ENCODE measurements at places on chromosomes 12 and 14.

- DNase-seq = no peak
These were observed 175.3 kb upstream of the CLEC14A start for GRCh38 chr14:38431156-38431555.

- no peak for DNase-seq
These were observed 76.6 kb upstream of the TMPO start for GRCh38 chr12:98438656-98439230.

GRCh38 chr14:32630701-32631100 lies 301.6 kb downstream of the AKAP6 start:
- no peak for DNase-seq

DNA sequence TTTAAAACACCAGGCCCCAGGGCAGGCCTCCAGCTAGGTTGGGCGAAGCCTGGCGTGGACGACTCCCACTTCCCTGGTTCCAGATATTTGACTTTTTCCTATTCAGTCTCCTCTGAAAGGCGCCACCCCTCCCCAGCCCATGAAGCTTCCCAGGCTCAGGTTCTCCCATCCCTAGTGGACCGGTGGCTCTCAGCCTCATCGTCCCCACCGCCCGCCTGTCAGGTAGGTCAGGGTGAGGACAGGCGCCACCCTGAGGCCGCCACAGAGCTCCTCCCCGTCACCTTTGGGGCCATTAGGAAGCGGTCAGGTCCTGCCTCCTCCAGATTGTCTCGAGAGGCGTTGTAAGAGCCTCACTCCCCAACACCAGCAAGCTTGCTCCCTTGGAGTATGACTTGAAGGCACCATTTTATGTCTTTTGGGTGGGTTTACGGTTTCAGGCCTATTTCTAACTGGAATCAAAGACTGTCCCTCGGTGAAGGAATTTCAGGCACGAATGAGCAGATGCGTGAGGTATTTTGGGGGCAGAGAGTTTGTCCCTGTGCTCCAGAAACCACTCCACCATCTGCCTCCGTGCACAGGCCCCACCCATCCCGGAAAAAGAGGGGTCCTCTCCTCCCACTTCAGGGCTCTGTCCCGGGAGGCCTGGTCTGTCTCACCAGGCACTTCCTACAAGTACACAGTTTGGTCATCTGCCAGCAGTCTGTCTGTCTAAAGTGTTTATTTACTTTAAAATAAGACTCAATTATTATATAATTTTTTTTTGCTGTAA lies 55.6 kb downstream of the TSPAN9 start:
- DNase-seq = no peak

DNA sequence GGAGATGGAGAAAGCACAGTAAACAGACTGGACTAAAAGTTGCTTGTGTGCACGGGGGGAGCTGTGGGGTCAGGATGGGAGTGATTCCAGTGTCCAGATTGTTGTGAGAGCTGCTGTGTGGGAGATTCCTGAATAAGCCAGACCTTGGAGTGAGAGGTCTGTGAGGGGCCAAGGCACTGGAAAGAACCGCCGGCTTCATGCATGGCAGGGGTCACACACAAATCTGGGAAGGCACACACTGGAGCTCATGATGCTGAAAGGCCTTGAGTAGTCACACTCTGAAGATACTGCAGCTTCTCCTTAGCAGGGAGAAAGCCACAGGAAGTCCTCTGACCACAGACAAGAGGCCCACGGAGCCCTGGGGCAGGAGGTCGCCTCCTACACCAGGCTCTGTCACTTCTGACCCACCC lies 23.1 kb downstream of the ADCY6 start:
- DNase-seq = no peak

DNA sequence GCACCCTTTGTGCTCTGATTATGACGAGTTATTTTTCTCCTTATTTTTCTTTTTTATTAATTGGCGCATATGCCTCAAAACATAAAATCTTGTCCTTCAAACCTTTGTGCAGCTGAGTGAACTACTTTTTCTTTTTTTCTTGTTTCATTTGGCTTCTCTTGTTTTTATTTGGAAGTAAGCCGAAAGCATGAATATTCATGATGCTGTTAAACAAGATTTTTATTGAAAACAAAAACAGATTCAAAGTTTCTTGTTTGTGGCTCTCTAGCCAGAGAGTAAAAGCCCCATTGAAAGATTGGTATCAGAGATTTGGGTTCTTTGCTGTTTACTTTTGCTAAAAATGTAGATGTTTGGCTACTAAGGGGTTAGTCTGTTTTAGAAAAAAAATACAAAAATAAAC lies 183.8 kb downstream of the TMEM132C start:
- no peak for DNase-seq

DNA sequence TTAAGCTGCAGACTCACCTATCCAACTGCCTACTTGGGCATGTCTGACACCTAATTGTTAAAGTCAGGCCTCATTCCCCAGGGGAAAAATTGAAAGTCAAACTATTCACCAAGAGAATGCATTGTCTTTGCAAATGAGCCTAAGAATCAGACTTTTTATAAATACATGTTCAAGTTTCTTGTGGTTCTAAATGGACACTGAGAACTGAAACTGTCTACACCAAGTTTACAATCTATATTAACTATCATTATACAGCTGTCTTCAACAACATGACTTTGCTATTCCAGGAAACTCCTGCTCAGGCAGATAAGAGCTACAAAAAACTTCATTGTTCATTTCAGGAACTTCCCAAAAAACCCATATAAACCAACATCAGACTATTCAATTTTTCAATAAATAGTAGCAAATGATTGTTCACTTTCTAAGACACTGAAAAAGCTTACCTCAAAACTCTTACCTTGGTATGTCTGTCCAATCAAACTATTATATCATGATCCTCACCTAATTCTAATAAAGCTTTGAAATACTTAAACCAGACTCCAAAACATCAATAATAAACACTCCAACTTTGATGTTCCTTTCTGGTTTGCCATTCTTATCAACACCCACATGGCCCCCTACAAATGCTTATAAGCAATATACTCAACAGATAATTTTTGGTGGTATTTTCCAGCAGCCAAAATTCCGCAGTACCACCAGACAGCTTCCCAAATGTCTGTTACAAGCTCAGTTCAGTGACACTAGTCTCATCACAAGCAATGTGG lies 24.2 kb downstream of the CDK17 start:
- DNase-seq = no peak

DNA sequence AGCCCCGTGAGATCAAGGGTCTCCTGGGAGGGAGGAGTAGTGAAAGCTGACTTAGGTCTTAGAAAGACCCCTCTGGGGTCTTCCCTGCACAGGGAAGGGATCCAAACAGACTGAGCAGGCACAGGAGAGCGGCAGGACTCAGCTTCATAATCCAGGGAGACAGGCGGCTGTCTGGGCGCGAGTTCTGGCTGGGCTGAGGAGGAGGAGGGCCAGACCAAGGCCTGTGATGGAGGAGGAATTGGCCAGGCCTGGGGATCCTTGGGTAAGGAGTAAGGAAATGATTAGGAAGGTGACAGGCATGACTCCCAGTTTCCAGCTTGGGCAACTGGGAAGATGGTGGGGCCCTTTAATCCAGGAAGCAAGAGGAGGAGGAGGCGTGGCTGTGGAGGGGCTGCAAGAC lies 93.1 kb downstream of the DICER1 start:
- no peak for DNase-seq

DNA sequence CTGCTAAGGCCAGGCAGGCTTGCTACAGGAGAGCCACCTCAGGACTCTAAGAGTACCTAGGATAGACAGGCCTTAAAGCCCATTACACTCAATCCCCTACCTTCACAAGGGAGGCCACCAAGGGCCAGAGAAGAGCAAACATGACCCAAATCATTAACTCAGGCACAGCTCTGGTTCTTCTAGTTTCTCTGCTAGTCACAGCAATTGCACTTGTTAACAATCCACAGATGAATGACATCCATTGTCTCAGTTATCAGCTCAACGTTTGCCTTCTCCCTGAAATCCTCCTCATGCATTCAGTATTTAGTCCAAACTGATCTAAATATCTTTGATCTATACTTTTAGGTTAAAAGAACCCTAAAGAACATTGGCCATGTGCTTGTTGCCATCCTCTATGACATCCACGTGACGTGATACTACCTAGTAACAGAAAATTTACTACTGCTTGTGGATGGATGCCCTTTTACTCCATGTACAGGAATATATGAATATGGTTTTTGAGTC lies 164.5 kb downstream of the STXBP6 start:
- DNase-seq = no peak

DNA sequence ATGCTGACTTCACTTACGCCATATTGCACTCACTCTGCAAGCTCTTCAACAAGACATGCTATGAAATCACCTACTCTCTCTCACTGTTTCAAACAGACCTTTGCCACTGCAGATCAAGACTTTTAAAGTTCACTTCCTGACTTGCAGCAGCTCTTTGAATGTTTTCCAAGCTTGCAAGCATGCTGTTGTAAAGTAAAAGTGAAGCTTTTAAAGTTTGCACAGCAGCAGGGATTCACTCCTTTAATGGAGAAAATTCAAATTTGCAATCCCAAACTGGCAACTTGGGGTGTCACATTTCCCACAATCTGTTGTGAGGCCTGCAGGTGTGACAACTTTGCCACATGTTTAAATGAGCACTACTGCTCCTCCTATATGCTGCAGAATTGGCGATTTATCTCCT lies 270.9 kb downstream of the ALX1 start:
- DNase-seq = no peak

DNA sequence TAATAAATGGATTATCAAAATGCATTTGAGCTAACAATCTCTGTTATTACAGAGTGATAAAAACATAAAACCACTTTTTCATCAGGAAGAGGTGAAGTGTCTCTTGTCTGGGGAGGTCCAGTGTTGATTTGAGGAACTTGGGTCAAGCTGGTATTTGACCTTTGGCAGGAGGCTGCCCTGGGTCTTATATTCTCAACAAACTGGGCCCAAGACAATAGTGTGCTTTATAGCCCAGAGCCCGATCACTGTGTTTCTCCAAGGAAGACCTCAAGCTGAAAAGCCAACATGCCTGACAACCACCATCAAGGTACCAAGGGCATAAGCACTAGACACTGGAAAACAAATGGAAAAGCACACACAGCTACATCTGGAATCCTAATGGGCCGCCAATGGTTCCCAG lies 137.0 kb downstream of the SLC25A21 start:
- DNase-seq = no peak

GRCh38 chr14:53375599-53375998 lies 222.5 kb upstream of the DDHD1 start:
- DNase-seq = no peak

GRCh38 chr12:123498126-123498825 lies 35.2 kb downstream of the RILPL1 start:
- DNase-seq = no peak

DNA sequence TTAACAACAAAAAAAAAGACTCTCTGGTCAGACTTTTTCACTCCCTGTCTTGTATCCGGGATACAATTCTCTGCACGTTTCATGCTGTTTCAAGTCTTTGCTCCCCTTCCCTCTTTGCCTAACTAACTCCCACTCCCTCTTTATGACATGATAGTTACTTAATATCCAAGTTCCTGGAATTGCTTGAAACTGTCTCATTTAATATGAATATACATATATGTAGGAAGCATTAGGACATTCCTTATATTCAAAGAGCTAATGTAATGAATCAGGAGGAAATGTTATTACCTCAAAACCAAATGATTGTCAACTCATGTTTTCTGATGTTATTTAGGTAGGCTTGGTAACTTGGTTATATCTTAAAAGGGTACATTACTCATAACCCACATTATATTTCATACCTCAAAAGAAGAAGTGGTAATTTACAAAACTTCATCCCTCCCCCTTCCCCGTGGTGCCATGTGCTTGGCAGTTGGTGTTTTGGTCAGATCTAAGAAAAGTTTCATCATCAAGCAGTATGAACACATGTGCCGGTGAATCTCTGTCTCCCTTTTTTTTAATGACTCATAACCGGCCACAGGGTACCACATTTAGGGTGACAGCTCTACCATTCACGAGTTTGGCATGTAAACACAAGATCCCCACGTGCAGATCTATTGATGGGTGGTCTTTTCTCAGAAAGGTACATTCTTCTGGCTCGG lies 56.5 kb downstream of the HCAR2 start:
- peak; percentile 12 for DNase-seq

DNA sequence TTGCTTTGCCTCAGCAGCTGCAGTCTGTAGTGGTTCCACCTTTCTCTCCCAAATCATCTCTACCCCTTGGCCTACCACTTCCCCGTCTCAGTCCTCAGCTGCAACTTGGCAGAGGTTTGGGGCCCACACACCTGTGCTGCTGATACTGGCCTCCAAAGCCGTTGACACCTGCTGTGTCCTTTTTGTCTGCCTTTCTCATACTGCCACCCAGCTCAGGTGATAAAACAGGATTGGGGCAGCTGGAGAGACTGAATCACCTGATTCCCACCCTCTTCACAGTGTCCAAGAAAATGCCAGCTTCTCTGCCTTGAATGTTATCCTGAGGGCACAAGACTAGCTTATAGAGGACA lies 103.7 kb downstream of the ETV6 start:
- no peak for DNase-seq

DNA sequence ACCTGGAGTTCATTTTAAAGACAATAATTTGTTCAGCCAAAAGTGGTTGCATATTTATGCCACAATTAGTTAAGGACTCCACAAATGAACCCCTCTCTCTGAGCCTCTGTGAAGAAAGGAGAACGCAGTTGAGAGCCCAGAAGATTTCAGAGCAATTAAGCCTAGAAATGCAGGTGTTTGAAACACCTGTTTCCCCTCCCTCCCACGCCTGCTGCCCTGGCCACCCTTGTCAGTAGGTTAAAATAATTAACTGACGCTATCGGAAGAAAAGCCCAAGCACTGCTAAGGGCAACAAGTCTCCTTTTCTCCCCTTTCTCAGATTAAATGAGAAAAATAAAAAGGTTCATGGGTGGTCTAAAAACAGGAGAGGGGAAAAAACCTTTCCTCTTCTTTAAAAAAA lies 99.2 kb downstream of the PPM1A start:
- DNase-seq = no peak

DNA sequence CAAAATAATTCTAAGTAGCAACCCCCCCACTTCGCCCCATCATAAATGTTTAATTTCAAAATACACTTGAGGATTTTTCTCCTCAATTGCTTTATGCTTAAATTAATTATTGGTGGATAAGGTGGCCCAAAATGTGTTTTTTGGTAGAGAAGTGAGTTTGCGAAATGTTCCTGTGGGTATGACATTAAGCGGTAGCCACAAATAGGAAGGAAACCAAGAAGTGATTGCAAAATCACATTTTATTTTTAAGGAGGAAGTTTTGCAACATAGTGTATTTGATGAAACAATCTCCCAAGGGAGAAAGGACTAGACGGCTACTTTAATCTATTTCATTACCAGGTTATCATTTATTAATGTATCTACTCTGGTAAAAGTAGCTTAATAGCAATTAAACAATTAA lies 25.5 kb downstream of the SLC25A3 start:
- no peak for DNase-seq

DNA sequence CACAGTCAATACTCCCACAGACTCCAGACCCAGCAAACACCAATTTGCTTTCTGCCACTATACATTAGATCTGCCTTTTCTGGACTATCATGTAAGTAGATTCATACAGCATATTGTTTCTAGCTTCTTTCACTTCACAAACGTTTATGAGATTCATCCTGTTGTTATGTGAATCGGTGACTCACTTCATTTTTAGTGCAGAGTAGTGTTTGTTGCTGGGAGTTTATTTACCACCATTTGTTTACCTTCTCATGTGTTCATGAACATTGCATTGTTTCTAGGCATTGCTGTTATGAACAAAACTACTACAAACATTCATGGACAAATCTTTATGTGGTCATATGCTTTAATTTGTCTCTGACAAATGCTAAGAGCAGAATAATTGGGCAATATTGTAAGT lies 807.8 kb upstream of the TMEM132C start:
- DNase-seq = no peak

- no peak for DNase-seq
These were observed 514 bp downstream of the TPPP2 start for GRCh38 chr14:21030531-21030930.

- DNase-seq = peak; percentile 99
These were observed 738 bp upstream of the ATP2B1 start for GRCh38 chr12:89709157-89709994.

Measured in T-helper 22 cell (primary cell).